T47D (cell line): ENCODE measurements at places on chromosomes 3 and 15.

DNA sequence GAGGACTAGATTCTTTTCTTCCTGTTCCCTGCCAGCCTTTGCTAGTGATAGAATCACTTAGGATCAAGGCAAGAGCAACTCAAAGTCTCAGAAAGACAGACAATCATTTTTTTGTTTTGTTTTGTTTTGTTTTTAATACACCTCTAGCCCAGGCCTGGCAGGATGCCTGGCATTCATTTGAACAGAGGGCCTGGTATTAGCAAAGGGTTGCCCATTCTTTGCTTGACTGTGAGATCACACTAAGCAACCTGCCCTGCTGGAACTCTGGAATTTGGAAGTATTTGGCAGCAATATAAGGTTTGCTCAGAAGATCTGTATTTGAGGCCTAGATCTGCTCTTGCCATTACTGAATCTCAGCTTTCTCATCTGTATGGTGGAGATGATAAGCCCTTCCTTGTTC lies 21.8 kb upstream of the ATP13A5 start:
- DNase-seq: no peak

DNA sequence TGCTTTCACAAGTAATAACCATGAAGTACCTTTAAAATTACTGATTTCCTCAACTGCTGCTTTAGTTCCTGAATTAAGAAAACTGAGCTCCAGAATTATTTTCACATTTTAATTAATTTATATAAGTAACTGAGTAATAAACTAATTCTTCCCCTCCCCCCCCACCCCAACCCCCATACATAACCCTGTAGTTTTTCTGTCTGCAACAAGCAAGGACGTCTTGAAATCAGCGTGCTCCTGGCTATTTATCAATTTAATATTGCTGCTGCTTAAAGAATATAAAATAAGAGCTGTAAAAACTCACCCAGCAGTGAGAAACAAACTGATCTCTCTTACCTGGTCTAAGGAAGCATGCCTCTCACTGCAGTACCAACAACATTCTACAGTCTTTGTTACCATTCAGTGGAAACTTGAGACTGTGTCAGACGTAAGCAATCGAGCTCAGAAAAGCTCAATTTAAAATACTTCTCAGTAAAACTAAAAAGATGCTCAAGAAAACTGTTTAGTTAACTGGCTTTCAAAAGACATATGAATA lies 121.0 kb downstream of the TFDP2 start:
- peak; percentile 93 for DNase-seq

DNA sequence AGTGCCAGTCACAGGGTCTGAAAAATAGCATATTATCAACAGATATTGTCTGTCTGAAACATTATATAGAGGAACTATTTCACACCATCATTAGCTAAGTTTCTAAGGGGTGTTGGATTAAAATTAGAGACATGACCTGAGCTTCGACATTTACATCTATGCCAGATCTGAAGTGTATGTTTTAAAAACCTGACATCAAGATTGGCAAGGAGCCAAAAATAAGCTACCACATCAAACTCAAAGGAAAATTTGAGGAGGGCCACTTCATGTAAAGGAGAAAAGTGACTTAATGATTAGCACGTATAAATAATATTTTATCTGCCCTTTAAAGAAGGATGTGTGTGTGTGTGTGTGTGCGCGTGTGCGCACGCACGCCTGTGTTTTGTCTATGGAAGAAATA lies 752.0 kb upstream of the GRM7 start:
- DNase-seq: no peak

DNA sequence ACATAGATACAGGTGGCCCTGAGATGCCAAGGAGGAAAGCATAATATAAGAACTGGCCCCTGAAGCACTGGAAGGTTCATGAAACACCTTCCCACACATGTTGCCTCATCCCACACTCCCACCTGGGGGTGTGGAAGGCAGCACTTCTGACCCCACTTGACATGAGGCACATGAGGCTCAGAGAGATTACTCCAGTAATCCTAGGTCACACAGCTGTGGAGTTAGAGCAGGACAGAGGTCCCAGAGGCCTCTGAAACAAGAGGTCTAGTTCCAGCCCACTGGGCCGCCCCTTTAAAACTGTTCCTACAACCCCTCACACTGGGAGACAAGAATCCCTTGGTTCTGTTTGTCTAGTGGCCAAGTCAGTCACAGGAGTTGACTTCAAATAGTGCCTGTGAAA lies 7.2 kb downstream of the SSUH2 start:
- DNase-seq: no peak
